ENCODE measurements at places on chromosomes 1 and 21. TPM values are rescaled to one million over a fixed set of nuclear protein-coding genes. Genes with fewer than 3 reads are reported as not detected.

GRCh38 chr21:41562101-41563000, 54.4 kb upstream of the TMPRSS2 start:
- no peak for DNase-seq

GRCh38 chr1:195236991-195237889, 1371.0 kb downstream of the KCNT2 start:
- no peak for DNase-seq

The LINGO4 gene
- polyA plus RNA-seq: 0.19 TPM

GRCh38 chr1:187871177-187871845, 1042.6 kb downstream of the PLA2G4A start:
- DNase-seq: no peak

DNA sequence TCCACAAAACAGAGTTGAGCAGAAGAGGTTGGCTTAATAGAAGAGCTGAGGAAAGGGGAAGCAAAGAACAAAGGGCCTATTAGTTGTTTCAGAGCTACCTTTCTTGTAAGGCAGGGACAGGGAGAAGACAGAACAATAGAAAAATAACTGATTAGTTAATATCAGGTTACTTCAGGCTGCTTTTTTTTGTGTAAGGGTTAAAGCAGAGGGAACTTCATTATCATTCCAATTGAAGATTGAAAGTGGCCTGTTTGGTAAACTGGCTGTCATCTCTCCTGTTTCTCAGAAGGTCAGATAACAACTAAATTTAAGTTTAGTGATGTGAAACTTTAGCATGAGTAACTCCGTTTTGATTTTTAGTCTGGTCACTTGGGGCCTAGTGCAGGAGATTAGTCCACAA, 22.3 kb downstream of the CDC42 start:
- no peak for DNase-seq

GRCh38 chr1:167455786-167456446, 62.4 kb downstream of the CD247 start:
- no peak for DNase-seq

All from urinary bladder (tissue), 4 donors.